ENCODE measurements at places on chromosomes 12 and 14.
A peak's percentile ranks its signal among the peaks of the same experiment; 100 is the strongest.

- ATAC-seq: no peak
These were observed 531.7 kb upstream of the FLRT2 start for GRCh38 chr14:84998216-84998615.

DNA sequence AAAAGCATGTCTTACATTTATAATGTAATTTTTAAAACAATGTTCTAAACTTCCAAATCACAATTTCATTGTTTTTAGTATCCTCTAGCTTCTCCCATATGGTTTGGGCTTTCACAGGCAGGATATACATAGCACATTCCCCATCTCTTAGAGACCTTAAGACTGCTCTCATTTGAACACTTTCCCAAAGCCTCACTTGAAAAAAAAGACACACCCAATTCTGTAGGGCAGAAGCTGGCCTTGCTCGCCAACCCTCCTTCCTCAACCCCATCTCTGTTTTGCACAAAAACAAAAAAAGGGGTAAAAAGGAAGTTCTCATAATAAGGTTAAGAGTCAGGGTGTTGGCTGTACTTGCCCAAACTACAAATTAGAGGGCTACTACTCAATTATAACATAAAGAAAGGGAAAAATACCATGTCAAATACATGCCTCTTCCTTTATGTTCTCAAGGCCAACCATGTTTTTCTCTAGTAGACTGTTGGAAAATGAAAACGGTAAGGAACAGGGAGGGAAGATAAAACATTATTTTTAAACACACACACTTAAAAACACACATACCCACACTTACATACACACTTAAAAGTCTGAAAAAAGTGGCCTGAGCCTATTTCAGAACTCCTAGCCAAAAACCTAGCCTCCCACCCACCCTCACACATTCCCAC lies 9.9 kb upstream of the KANSL2 start:
- ATAC-seq: no peak

DNA sequence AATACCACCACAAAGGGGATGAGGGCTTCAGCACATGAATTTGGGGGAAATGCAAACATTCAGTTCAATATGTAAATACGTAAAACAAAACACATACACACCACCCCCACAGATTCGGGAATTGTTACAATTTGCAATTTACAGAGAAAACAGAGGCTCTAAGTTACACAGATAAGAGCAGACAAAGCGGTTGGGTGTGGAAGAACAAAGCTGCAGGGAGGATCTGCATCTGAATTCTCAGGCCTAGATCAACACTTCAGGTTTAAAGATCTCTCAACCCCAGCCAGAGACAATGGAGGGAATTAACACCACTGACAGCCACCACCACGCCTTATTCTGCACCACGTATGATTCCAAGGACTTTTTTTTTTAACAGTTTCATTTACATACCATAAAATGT lies 375.5 kb downstream of the BCL11B start:
- no peak for ATAC-seq

- ATAC-seq: no peak
These were observed 700 bp downstream of the CNIH1 start for GRCh38 chr14:54440476-54440872.

DNA sequence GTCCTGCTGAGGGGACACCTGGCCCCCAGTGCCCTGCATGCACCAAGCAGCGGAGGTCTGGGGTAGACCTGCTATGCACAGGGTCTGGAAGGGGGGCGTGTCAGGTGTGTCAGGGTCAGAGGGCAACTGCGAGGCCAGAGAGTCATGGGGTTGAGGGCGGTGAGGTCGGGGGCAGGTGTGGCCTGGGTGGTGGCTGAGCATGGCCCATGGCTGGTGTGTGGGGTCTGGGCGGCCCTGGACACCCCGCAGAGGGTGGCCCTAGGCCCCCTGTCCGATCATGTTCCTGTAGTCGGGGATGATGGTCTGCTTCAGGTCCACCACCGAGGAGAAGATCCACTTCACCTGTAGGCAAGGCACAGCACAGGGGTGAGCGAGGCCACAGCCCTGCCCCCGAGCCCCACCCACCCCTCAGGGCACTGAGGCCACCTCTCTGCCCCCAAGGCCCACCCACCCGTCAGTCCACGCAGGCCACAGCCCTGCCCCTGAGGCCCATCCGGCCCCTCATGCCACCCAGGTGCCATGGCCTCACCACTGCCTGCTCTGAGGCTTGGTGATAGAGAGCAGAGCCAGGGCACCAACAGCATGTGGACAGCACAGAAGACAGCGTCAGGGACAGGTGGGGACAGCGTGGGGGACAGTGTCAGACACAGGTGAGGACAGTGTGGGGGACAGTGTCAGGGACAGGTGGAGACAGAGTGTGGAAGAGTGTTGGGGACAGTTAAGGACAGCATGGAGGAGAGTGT lies 211.3 kb downstream of the TMEM121 start:
- ATAC-seq: no peak

GRCh38 chr12:25084816-25085215 lies 110.1 kb downstream of the DNAI7 start:
- ATAC-seq: no peak

- ATAC-seq: no peak
These were observed 174.1 kb upstream of the PDZRN4 start for GRCh38 chr12:41013881-41014642.

GRCh38 chr12:58104351-58104755 lies 163.0 kb downstream of the ATP23 start:
- no peak for ATAC-seq

DNA sequence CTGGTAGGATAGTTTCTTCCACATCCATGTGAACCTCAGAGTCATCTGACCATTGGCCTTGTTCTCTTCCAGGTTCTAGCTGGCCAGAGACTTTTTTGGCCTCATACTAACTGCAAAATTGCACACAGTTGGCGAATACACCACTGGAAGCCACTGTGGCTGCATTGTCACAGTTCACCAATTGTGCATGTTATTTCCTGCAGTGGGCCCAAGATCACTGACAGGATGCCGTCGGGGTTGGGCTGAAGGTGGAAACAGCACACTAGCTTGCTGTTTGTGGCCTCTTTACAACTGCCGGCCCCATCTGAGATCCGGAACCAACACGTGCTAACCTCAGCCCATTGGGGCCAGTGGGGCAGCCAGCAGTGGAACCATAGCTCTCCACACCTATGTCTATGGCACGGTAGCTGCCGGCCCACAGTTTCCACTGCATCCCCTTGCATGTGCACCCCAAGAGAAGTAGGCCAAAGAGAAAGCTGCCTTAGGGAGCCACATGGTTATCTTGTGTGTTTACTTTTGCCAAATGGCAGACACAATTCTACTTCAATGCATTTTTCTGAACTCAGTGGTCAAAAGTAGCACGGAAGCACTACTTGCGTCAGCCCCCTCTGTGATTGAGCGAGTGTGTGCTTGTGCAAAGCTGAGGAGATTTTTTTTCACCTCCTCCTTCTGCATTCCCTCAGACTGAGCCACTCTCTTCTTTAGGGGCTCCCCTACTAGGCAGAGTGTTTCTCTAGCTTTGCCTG lies 464.0 kb downstream of the RAD51B start:
- ATAC-seq: peak; percentile 81

- peak; percentile 17 for ATAC-seq
These were observed 28.1 kb upstream of the CCND2 start for GRCh38 chr12:4245446-4245845.

GRCh38 chr12:46522071-46522470 lies 149.5 kb upstream of the SLC38A2 start:
- no peak for ATAC-seq

- ATAC-seq: no peak
These were observed 253.2 kb downstream of the MDGA2 start for GRCh38 chr14:47422191-47422590.

DNA sequence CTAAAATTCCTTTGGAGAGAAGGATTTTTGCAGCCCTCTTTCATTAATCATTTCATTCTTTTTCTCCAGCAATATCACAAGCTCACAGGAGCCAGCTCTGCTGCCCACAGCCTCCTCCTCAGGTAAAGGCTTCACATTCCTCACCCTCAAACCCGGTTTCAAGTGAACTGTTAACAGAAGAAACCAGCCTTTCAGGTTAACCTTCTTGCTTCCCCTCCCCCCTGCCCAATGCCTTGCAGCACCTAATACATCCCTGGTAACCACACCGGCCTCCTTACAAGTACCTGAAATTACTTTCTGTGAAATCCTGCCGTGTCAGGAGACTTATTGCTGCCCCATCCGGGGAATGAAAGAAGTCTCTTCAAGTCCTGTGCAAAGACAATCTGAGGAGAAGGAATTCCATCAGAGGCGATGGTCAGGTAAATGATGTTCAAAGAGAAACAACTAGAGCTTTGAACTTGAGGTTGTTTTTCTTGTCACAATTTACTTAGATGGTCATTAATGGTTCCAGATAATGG lies 111.2 kb downstream of the MYRFL start:
- no peak for ATAC-seq

GRCh38 chr14:61812347-61813095 lies 50.3 kb downstream of the SNAPC1 start:
- ATAC-seq: no peak

DNA sequence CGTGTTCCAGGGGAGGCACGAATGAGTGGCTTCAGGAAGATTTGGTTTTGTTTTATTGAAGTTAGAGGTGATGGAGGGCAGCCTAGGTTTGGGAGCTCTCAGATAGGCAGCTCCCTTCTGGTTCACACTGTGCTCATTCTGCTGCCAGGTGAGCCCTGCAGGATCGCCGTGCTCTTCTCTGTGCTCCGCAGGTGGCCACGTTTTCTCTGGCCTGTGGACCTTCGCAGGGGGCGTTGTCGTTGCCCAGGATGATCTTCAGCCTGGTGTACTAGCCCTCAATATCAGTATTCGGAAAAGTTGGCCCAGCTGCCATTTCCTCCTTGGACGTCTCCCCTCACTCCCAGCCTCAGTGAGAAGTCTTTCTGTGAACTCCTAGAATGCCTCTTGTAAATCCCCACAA lies 69.5 kb downstream of the PELI2 start:
- ATAC-seq: no peak

GRCh38 chr14:64645220-64645892 lies 58.9 kb upstream of the PLEKHG3 start:
- ATAC-seq: no peak

DNA sequence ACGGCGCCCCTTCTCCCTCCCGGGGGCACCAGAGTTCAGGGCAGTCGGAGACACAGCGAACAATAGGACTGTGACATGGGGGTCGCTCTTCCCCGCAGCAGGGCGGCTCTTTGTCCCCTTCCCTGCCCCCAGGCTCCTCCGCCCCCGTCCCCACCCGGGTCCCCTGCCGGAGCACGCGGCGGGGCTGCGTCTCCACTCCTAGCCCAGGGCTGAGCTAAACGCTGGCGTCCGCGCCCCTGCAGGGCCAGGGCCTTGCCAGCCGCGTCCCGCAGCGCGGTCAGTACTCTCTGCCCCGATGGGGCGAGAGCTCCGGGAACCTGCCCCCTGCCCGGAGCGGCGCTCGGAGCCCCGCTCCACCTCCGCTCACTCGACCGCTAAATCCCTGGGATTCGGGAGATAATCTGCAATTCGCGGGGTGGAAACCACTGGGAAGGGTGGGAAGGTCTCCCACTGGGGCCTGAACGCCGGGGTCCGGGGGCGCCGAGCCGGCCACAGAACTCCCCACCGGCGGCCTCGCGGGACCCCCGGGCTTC lies 825 bp upstream of the CCDC85C start:
- peak; percentile 52 for ATAC-seq

- ATAC-seq: no peak
These were observed 300.9 kb upstream of the SRRM4 start for GRCh38 chr12:118680356-118680963.

GRCh38 chr12:95634622-95635621 lies 83.6 kb upstream of the USP44 start:
- no peak for ATAC-seq

DNA sequence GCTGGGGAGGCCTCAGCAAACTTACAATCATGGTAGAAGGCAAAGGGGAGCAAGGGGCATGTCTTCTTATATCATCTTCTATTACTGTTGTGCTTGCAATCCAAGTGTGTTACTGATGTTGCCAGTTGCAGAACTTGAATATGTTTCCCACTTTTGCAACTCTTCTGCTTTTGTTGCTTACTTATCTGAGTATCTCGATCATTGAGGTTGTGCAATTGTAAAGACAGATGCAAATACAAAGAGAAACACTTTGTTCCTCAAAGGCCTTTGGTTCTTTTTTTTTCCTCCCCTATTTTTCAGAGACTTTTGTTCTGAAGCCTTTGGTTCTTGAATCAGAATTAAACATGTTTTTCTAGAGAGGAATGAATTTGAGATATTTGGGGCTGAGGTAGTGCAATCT lies 3.7 kb upstream of the COX8C start:
- ATAC-seq: no peak

DNA sequence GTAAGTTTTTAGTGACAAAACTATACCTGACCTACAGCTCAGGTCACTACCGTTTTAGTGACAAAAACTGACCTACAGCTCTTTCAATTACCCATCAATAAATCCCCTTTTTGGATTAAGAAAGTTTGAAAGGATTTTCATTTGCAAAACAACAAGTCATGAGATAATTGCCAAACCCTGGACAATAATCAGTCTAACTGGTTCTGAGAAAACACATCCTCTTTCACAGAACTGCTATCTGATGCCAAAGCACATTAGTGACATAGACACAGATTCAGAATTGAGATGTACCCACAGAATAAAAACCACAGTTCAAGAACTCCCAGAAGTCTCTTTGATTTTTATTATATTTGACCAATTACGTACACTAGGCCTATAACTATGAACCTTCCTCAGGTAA lies 126.0 kb upstream of the COCH start:
- ATAC-seq: no peak

GRCh38 chr12:24152270-24152669 lies 202.8 kb upstream of the SOX5 start:
- no peak for ATAC-seq

- ATAC-seq: no peak
These were observed 221.2 kb downstream of the TRHDE start for GRCh38 chr12:72493407-72493806.

GRCh38 chr12:18754124-18754707 lies 16.3 kb downstream of the CAPZA3 start:
- no peak for ATAC-seq

DNA sequence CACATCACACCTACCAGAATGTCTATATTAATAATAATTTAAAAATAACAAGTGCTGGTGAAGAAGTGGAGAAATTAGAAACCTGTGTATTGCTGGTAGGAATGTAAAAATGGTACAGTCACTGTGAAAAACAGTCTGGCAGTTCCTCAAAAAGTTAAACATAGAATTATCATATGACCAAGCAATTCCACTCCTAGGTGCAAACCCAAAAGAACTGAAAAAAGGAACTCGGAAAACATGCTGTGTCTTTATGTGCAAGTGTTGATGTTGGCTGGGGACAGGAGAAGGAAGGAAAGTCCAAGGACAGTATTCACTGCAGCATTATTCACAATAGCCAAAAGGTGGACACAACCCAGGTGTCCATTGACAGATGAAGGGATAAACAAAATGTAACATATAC lies 146.5 kb downstream of the TTC7B start:
- ATAC-seq: no peak

DNA sequence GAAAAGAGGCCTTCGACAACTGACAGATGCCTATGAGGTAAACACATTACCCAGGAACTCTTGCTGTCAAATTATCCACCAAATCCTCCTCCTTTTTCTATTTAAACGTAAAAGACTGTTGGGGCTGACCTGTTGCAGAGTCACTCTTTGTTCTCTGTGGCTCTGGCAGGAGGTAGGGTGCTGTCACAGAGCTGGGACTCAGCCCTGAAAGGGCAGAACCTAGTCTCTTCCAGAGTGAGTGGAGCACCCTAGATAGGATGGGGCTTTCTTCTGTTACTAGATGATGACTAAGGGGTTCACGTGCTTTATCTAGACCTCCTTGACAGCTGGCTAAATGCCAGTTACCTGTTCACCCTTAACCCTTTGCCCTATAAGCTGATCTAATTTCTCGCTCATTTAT lies 25.7 kb downstream of the FNTB start:
- ATAC-seq: no peak

GRCh38 chr14:91229743-91230200 lies 14.7 kb downstream of the GPR68 start:
- peak; percentile 86 for ATAC-seq

- ATAC-seq: no peak
These were observed 23.7 kb downstream of the YLPM1 start for GRCh38 chr14:74786796-74787315.

All from stimulated activated memory B cell treated with anti-CD40 and anti-IgM and Interleukin-4, amounts not matched to agents 10 μg/mL and 1 μg/mL and 100 μg/mL, for 72 hours (primary cell).